AG04449 (cell line): ENCODE measurements at places on chromosomes 3 and 15.

DNA sequence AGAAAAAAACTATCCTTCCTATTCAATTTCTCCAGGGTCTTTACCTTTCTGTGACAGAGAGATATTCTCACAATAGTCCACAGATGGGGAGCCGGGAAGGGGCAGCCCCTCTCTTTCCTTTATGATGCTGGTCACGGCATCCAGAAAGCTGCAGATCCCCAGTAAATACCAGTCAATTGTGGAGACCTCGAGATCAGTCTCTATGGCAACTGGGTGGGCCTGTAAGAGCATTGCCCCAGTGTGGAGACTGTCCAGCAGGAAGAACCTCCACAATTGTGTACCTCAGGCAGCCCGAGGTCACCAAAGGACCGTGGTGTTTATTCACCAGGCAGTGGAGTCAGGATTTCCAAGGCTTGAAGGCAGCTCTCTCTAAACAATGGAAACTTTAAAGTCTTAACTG is 291.2 kb downstream of the NTRK3 start:
- no peak for DNase-seq

- no peak for DNase-seq
Measured at GRCh38 chr15:54424171-54424570, 445.9 kb downstream of the UNC13C start.

GRCh38 chr15:57445872-57446271 is 69.6 kb downstream of the CGNL1 start:
- no peak for DNase-seq

GRCh38 chr3:151306168-151306810 is 10.3 kb downstream of the GPR87 start:
- DNase-seq: no peak

DNA sequence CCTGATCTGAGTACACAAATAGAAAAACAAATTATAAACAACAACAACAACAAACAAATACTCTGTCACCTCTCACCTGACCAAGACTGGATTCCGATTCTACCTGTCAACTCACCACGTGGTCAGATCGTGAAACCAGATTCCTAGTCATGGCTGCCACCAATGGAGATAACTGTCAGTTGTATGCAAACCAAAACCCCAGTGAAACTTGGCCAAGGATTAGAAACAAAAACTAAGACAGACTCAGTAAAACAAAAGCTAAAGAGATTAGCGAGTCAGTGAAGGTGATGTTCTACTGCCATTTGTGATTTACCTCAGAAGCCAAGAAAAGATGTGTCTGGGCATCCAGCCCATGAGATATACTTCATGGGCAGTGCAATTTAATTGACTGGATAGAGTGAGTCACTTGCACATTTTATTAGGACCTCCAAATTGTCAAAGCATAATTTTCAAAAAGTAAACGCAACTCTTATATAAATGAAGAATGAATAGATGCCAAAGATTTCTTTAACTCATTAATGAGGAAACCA is 31.1 kb downstream of the PHLDB2 start:
- no peak for DNase-seq

GRCh38 chr3:78165876-78166275 is 1126.0 kb downstream of the ROBO2 start:
- no peak for DNase-seq

DNA sequence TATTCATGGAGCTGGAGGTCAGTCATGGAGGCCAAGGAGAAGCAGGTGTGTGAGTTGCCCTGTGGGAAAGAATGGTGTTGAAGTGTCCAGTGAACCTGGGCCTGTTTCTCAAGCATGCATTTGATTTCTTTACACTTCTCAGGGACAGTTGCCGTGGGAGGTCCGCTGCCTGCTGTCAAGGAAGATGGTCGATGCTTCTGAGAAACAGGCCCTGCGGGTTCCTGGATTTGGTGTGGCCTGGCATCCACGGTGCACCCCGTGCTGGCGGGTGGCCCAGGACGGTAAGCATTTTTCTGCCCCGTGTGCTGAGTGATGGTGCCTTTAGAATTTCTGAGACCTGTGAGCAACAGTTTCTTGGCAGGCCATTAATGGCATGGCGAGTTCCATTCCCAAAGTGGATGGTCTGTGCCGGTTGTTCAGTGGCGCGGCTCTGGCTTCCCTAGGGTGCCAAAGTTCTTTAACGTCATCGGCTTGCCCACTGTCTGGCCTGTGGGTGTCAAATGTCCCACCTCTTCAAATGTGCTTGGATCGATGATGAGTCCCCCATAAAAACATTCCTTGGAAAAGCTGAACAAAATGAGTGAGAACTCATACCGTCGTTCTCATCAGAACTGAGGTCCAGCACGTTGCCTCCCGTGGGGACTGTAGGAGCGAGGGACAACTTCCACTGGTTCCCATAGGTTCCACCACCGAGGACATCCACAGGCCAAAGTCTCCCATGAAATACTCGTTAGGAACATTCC is 107.2 kb downstream of the SNRPN start:
- no peak for DNase-seq
